ENCODE measurements at places on chromosomes 12 and 14. TPM values are rescaled to one million over a fixed set of nuclear protein-coding genes. Genes with fewer than 3 reads are reported as not detected.

Gene E2F7
- total RNA-seq: 9.8 TPM

Gene ACOT4
- total RNA-seq: 0.27 TPM

Gene CLEC2A
- not detected for total RNA-seq

Gene SERPINA10
- not detected for total RNA-seq

Gene NRIP2
- total RNA-seq: not detected

Gene RFX4
- not detected for total RNA-seq

Gene GNB3
- total RNA-seq: 1.5 TPM

Gene MMP19
- total RNA-seq: 2.6 TPM

Gene CABP1
- 0.09 TPM for total RNA-seq

Gene ARMH4
- total RNA-seq: 1.0 TPM

Gene INHBC
- not detected for total RNA-seq

Gene AICDA
- total RNA-seq: not detected

Gene FAM186B
- total RNA-seq: 0.09 TPM

Gene JAG2
- total RNA-seq: 96.3 TPM

Gene RNASE7
- total RNA-seq: not detected

Gene OAS1
- 4.9 TPM for total RNA-seq

Gene ADGRD1
- total RNA-seq: 0.09 TPM

Gene PRMT5
- 45.9 TPM for total RNA-seq

Gene GLIPR1L1
- not detected for total RNA-seq

Gene VWF
- total RNA-seq: 1,224 TPM

Gene SOCS4
- 21.6 TPM for total RNA-seq

Gene TSPAN11
- 0.09 TPM for total RNA-seq

Gene HOXC5
- not detected for total RNA-seq

Gene PRB2
- total RNA-seq: not detected

Gene PARP2
- 7.6 TPM for total RNA-seq

Gene DPPA3
- total RNA-seq: not detected

Gene FBLN5
- total RNA-seq: 0.90 TPM

Gene CDKL1
- 14.5 TPM for total RNA-seq

Gene NUP107
- 47.4 TPM for total RNA-seq

Gene KRT6B
- under 0.01 TPM for total RNA-seq

Gene BICDL1
- total RNA-seq: not detected

Gene HSPB8
- total RNA-seq: 6.5 TPM

Gene PMCH
- 0.09 TPM for total RNA-seq

Gene NGB
- total RNA-seq: not detected
